ENCODE measurements at places on chromosomes 3 and 15.

- no peak overlapping the region for H3K27ac ChIP-seq
- H3K4me3 ChIP-seq: no peak overlapping the region
- H3K27me3 ChIP-seq: peaks cover 8% of the 10 kb centered on the region
- no peaks in the 10 kb centered on the region for H3K4me1 ChIP-seq
- DNase-seq: no peak
Observed at GRCh38 chr15:82558502-82558901, 18.2 kb upstream of the RPS17 start.

- peak overlapping the region; percentile 65 for H3K4me3 ChIP-seq
Observed at GRCh38 chr3:168467115-168467714, 371.5 kb upstream of the GOLIM4 start.

DNA sequence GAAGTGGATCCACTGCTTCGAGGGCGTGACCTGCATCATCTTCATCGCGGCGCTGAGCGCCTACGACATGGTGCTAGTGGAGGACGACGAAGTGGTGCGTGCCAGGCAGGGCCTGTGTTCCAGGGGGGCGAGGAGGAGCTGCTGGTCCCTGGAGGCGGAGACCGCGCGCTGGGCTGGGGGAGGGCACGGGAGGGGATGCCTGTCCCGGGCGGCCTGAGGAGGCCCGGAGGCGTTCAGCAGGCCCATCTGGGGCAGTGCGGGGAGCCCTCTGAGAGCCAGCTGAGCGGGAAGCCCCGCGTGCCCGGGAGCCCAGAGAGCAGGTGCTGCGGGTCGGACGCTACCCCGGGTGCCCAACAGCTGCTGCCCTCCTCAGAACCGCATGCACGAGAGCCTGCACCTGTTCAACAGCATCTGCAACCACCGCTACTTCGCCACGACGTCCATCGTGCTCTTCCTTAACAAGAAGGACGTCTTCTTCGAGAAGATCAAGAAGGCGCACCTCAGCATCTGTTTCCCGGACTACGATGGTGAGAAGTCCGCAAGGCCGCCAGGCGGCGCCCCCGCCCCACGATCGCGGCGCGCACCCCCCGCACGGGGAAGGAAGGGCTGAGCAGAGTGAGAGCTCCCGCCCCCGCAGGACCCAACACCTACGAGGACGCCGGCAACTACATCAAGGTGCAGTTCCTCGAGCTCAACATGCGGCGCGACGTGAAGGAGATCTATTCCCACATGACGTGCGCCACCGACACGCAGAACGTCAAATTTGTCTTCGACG lies 2.9 kb downstream of the GNAT1 start:
- DNase-seq: peak; percentile 86
- H3K27me3 ChIP-seq: peaks cover 30% of the 10 kb centered on the region
- H3K36me3 ChIP-seq: no peaks in the 10 kb centered on the region
- peaks cover 13% of the 10 kb centered on the region for H3K4me1 ChIP-seq
- no peak overlapping the region for H3K27ac ChIP-seq

DNA sequence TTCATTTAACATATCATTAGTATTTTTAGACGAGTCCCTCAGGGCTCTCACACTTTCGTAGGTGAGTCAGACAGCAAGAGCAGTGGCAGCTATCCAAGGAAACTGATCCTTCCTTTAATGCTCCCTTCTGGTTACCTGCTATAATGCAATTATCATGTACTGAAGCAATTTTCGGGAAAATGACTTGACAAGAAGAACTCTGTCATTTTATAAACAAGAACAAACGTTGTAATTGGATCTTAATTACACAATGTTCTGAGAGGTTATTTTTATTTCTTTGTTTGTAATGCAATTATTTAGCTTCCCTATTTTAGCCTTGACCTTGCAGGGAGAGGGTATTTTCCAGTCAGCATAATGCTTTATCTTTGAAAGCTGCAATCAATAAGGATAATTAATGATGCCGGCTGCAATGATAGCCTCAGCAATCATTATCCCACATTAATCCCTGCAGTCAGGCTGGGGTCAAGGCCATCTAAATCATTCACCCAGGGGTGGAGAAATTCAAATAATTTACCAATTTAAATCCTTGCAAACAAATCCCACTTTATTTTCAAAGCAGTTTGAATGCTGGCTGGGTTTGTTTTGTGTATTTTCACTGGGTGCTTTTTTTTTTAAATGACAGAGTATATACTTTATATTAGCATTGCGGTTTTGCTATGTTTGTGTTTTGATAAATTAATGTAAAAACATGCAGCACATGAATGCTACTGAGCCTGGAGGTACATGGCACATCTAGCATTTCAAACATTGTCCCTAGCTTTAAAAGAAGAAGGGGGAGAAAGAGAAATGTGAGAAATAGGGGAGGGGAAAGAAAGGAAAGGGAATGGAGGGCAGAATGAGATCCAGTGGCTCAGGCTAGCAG lies 249.9 kb downstream of the SHOX2 start:
- no peak overlapping the region for H3K4me3 ChIP-seq
- H3K27me3 ChIP-seq: no peaks in the 10 kb centered on the region
- H3K27ac ChIP-seq: no peak overlapping the region

- peak within 1 kb of the TSS; percentile 82 for H3K4me3 ChIP-seq
- peak; percentile 95 for DNase-seq
- H3K36me3 ChIP-seq: no peaks in the 10 kb centered on the region
- H3K4me1 ChIP-seq: peaks cover 39% of the 10 kb centered on the region
- no peaks in the 10 kb centered on the region for H3K27me3 ChIP-seq
- peak within 1 kb of the TSS; percentile 83 for H3K27ac ChIP-seq
Observed at GRCh38 chr3:23805633-23806533, at the start of gene UBE2E1. Gene UBE2E1, plus strand, starts transcription at chr3:23805955. Its CDS starts 1,315 bp downstream, at chr3:23807270.

DNA sequence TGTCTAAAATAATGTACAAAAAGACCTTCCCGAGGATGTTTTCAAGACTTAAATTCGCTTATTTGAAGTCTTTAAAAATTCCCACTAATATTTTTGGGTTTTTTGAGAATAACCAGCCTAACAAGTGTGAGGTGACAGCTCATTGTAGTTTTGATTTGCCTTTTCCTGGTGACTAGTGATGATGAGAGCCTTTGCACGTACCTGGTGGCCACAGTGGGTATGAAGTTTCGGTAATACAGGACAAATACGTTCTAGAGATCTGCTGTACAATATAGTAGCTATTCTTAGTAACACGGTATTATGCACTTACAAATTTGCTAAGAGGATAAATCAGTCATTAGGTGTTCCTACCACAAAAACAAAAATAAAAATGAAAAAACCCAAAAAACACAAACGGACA lies 124.9 kb downstream of the GRM7 start:
- H3K4me3 ChIP-seq: no peak overlapping the region
- H3K27me3 ChIP-seq: no peaks in the 10 kb centered on the region
- no peak overlapping the region for H3K27ac ChIP-seq
- no peaks in the 10 kb centered on the region for H3K36me3 ChIP-seq

DNA sequence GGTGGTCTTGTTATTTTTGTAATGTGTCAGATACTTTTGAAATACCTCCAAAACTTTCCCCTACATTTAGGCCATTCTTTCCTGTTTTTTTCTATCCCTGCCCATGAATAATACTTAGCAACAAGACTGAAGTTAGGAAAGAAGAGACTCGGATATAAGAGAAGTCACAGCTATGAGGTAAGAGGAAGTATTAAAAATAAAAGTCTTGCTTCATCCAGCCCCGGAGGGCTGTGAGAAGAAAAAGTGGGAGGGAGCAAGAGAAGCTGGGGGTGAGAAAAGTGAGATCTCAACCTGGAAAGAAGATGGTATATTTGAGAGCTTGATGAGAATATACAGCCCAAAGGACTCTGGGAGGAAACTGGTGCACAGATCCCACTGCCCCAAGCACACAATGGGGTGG lies 213.5 kb upstream of the CDIN1 start:
- H3K36me3 ChIP-seq: no peaks in the 10 kb centered on the region
- H3K4me1 ChIP-seq: no peaks in the 10 kb centered on the region
- H3K27ac ChIP-seq: no peak overlapping the region

GRCh38 chr15:31163769-31164572 lies 62.4 kb upstream of the TRPM1 start:
- DNase-seq: no peak
- no peaks in the 10 kb centered on the region for H3K4me1 ChIP-seq
- H3K27me3 ChIP-seq: no peaks in the 10 kb centered on the region
- H3K4me3 ChIP-seq: no peak overlapping the region
- no peak overlapping the region for H3K27ac ChIP-seq

DNA sequence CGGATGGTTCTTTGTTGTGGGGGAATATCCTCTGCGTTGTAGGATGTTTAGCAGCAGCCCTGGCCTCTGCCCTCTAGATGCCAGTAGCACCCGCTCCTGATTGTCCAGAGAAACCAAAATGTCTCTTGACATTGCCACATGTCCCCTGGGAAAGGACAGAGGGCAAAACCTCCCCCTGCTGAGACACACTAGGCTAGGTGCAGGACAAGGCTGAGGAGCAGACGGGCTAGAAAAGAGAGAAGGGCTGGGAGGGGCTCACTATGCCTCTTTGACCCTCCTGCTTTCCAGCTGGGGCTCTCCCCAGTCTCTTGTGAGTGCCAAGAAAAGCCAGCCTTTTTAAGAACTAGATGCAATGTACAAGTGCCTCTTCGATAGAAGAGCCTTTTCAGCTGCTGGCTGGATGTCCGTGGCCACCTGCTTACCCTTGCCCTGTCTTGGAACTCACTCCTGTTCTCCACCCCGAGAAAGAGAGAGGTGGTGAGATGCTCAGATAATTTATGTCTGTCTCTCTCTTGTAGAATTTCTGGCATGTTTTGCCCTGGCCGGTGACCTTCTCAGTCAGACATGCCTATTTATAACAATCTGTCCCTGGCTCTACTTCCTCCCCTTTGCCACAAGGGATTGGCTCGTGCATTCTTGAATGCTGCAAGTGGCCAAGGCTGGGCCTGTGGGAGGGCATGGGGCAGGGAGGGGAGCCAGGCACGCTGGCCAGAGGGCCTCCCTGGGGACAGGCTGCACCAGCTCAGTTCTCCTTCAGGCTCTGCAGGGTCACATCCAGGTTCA lies 142.6 kb downstream of the RPLP1 start:
- DNase-seq: no peak
- H3K36me3 ChIP-seq: no peaks in the 10 kb centered on the region
- H3K4me1 ChIP-seq: peaks cover 21% of the 10 kb centered on the region
- no peak overlapping the region for H3K4me3 ChIP-seq
- no peaks in the 10 kb centered on the region for H3K27me3 ChIP-seq
- H3K27ac ChIP-seq: no peak overlapping the region

- H3K4me3 ChIP-seq: no peak overlapping the region
- no peak overlapping the region for H3K27ac ChIP-seq
- no peaks in the 10 kb centered on the region for H3K36me3 ChIP-seq
- peaks cover 2% of the 10 kb centered on the region for H3K27me3 ChIP-seq
- peaks cover 3% of the 10 kb centered on the region for H3K4me1 ChIP-seq
Observed at GRCh38 chr15:38758043-38758442, 193.4 kb upstream of the RASGRP1 start.

GRCh38 chr15:20340931-20341661 lies 200.5 kb downstream of the GOLGA6L6 start:
- no peaks in the 10 kb centered on the region for H3K36me3 ChIP-seq
- no peak overlapping the region for H3K27ac ChIP-seq
- H3K4me3 ChIP-seq: no peak overlapping the region
- DNase-seq: no peak

Data from common myeloid progenitor, CD34-positive (primary cell).